ENCODE measurements at places on chromosomes 12 and 14. TPM values are rescaled to one million over a fixed set of nuclear protein-coding genes. Genes with fewer than 3 reads are reported as not detected.

DNA sequence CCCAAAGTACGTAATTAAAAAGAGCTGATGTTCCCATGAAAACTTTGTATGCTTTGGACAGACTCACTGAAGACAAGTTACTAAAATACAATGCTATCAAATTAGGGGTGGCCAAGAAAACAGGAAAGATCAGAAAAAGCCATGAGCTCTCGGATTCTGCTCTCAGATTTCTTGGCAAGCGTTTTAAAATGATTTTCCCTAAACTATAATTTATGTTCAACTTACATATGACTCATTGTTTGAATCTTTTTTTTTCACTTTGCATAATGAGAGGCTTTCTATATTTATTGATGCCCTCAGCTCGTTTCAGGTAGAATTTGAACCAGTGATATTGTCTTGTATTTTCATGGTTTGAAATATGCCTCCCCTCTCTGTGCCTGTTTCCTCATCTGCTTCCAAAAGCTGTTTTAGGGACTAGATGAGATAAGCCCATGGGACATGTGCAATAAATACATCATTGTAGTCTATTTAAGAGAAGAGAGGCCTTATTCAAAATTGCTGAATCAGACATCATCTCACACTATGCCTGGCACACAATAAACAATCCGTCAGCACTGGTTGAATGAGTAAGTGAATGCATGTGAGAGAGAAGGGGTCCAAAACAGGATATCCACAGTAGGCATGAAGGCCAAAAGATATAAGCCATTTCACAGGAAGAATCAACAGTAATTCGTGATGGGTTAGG, 4.7 kb upstream of the IPO8 start:
- no peak for DNase-seq

DNA sequence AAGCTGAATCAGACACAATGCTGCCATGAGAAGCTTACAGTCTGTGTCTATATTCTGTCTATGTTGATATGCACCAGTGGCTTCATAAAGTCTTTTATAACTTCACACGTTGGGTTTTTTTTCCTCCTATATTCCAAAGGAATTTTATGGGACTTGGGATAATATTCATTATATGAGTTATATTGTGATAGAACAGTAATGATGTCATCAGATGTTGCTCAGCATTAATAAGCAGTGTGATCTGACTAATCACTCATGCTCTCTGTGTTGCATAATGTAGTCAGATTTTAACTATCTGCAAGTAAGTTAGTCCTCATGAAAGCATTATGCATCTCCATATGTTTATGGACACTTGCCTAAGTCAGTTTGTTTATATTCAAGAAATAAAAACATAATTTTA, 159.6 kb downstream of the PLCZ1 start:
- no peak for DNase-seq

ALDH1L2 gene
- total RNA-seq = 5.5 TPM

TCL1B gene
- total RNA-seq = not detected

- DNase-seq = no peak
Measured at GRCh38 chr12:79058342-79058741, 193.8 kb downstream of the SYT1 start.

FIGNL2 gene
- 0.63 TPM for total RNA-seq

DNA sequence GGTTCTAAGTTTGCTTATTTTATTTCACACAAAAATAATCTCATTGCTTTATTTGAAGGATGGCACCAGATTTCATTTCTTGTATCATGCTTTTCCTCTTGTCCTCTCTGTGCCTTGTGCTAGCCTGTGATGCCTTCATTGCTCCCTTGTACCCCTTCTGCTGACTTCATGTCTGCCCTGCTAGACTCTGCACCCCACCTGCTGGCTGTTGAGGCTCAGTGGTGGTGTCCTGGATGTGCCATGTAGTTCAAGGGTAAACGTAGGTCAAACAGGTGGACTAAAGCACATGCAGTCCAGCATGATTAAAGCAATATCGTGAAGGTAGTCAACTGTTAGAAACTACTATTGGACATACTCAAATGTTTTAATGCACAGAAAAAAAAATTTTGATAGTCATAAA, 21.6 kb downstream of the MRPS35 start:
- no peak for DNase-seq

RNU4-1 gene
- total RNA-seq = under 0.01 TPM

BMP4 gene
- total RNA-seq = 13.9 TPM

DNA sequence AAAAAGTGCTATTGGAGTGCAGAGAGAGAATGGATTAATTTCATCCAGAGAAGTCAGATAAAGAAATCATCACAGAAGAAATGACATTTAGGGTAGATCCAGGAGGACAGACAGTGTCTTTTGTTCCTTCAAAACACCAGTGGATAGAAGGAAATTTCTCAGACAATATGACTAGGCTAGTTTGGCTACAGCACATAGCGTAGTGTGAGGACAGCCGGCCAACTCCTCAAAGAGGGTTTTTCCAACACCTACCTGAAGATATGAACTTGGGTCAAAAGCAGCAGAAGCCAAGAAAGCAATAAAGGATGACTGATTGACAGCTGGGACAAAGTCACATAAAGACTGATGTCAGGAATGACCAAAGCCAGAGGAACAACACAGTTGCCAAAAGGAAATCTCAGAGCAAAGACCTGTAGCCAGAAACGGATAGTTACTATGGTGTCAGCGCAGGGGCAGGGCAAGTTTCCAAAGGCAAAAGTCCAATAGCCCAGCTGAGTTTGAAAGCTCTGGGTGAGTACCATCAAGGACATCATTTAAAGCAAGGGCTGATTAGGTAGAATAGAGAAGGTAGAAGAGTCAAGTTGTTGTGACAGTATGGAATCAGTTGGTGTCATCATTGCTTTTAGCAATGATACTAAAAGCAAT, 58.7 kb upstream of the PDE3A start:
- DNase-seq = no peak

Measured in omental fat pad (tissue), 4 donors.